ENCODE measurements at places on chromosomes 7 and 10.

- DNase-seq, result no peak
Observed at GRCh38 chr10:79392506-79393176, 45.4 kb downstream of the PPIF start.

DNA sequence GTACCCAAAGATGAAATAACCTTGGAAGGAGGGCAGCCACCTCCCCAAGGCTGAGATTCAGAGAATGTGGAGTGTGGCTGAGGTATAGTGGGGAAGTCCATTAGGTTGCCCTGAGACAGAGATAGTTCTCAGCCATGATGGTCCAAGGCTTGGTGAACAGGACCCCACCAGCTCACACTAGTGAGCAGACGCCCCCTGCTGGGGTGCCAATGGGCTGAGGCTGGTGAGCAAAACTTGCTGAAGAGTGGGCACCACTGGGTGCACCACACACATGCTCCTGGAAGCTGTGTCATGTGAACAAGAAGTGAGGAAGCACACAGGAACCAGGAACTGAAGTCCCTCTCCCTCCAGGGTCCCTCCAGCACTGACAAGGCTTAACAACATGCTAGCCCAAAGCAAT, 8.9 kb downstream of the FBXL13 start:
- peak; percentile 22 for DNase-seq

DNA sequence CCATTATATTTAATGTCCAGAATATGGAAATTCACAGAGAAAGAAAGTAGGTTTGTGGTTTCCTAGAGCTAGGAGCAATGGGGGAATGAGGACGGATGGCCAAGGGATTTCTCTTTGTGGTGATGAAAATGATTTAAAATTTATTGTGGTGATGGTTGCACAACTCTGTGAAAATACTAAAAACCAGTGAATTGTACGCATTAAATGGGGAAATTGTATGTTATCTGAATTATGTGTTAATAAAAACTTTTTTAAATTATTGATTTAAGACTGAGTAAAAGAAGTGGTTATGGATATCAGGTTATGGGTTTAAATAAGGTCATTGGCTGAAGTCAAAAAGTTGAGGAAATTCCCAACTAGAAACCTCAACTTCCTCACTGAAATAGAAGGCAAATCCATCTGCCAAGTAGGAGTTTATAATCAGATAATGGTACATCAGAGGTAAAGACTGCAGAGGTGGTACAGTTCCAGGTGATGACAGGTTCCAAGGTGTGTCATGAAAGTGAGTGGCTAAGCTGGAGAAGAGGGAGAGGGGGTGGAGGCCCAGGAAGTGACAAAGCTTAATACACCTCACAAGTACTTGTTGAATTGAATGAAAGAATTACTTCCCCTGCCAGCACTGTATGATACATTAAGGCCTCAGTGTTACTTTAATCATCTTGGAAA, 68.9 kb upstream of the CCDC71L start:
- no peak for DNase-seq

DNA sequence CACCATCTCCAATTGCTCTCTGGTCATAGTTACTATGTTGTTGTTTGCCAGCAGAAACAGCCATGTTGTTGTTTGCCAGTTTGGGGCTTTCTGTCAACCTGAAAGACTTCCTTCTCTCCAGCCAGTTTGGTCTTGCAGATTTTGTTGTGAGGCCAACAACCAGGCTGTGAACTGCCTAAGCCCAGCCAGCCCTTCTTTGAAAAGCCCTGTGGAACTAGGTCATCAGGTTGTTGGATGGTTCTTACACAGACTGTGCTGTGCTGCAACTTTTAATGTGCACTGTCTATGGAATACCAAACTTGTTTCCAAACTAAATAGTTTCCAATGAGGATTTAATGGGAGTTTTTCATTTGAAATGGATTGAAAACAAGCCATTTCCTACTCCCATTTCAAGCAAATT, 592.7 kb upstream of the GALNT17 start:
- no peak for DNase-seq

DNA sequence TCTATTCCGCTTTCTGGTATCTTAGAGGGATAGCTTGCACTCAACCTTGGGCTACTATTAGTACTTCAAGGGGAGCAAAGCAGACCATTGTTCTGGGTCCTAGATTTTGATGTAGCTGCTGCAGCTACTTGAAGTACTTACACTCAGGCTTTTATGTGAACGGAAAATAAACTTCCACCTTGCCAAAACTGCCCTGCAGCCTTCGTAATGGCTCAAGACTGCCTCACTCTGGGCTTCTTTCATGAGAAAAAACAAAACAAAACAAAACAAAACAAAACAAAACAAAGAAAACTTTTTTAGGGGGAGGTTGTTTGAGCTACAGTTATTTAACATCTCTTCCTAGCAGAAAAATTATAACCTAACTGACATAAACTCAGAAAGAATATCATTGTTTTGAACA, 19.4 kb upstream of the EPHB6 start:
- peak; percentile 44 for DNase-seq

GRCh38 chr7:148746135-148746534, 47.4 kb downstream of the CUL1 start:
- no peak for DNase-seq

DNA sequence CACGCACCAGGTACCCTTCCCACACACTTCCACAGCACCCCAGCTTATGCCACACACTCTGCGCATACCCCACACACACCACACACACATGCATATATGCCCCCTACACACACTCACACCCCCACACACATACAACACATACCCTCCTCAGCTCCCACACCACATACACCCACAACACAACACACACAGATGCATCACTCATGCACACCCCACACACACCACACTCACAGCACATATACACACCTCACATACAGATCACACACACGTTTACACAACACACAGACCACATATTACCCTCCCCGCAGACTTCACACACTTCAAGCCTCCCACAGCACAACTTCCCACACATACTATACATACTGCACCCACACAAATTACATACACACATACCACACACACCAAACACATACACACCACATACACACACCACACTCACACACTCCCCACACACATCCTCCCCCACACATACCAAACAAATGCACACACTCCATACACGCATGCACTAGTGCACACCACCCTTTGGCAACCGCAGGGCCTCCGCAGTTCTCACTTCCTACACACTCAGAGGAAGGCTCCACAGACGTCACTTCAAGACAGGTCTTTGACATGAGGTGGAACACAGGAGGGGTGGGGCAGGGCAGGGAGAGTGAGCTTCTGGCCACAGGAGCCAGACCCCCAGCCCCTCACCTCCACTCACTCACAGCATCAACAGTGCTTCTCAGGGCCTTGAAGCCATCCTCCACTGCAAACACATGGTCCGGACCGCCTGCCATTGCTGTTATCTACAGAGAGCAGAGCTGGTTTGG, 18.5 kb upstream of the ANTXRL start:
- no peak for DNase-seq

DNA sequence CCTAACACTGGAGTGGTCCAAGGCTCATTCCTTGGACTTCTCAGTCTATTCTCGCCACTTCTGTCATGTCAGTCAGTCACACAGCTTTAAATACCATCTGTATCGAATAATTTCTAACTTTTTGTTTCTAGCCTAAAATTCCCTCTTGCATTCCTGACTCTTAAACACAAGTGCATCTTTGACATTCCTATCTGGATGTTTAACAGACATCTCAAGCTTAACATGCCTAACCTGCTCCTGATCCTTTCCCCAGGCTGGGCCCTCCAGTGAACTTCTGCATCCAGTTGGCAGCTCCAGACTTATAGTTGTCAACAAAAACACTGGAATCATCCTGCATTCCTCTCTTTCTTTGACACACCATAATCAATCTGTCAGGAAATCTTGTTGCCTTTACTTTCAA, 4.5 kb upstream of the ABCB4 start:
- no peak for DNase-seq

GRCh38 chr7:34011696-34012095, 106.4 kb downstream of the BMPER start:
- no peak for DNase-seq

DNA sequence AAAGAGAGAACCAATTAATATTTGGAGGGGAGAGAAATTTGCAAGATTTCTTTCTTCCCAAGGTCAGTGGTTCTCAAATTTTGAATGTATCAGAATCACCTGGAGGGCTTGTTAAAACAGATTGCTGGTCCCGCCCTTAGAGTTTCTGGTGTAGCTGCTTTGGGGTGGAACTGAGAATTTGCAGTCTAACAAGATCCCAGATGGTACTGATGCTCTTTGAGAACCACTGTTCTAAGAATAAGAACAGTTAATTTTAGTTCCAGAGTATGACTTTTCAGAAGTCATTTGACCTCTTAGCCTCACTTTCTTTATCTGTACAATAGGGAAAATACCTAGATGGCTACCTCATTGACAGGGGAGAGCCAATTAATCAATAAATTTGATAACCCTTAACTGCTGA, 161.6 kb downstream of the PRKG1 start:
- no peak for DNase-seq

DNA sequence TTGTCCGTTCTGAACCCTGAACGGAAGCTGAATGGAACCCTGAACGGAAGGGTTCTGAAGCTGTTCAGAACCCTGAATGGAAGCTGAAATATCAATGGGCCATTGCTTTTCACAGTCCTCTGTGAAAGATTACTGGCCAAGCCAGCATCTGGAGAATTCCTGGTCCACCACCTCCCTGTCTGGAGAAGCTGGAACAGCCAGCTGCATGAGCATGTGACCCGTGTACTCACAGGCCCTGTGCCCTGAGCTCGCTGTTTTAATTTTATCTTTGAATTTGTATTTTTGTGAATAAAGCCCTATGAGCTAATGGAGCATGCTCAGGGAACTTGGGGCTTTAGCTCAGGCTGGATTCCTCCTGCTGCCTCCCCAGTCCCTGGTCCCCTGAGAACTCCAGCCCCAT, 37.2 kb downstream of the HTRA1 start:
- DNase-seq, result no peak

GRCh38 chr10:95840681-95841080, 67.1 kb upstream of the CC2D2B start:
- no peak for DNase-seq

GRCh38 chr10:104170610-104171254, 48.8 kb downstream of the SFR1 start:
- no peak for DNase-seq

DNA sequence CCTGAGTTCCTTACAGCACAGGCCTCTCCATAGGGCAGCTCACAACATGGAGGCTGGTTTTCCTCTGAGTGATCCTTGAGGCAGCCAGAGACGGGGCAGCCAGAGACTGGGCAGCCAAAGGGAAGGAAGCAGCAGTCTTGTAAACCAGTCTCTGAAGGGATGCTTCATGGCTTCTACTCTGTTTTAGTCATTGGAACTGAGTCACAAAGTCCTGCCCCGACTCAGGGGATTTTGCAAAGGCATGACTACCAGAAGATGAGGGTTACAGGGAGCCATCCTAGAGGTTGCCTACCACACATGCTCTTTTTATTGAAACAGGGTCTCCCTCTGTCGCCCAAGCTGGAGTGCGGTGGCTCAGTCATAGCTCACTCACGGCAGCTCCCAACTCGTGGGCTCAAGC, 44.4 kb upstream of the COMMD3 start:
- DNase-seq, result no peak

DNA sequence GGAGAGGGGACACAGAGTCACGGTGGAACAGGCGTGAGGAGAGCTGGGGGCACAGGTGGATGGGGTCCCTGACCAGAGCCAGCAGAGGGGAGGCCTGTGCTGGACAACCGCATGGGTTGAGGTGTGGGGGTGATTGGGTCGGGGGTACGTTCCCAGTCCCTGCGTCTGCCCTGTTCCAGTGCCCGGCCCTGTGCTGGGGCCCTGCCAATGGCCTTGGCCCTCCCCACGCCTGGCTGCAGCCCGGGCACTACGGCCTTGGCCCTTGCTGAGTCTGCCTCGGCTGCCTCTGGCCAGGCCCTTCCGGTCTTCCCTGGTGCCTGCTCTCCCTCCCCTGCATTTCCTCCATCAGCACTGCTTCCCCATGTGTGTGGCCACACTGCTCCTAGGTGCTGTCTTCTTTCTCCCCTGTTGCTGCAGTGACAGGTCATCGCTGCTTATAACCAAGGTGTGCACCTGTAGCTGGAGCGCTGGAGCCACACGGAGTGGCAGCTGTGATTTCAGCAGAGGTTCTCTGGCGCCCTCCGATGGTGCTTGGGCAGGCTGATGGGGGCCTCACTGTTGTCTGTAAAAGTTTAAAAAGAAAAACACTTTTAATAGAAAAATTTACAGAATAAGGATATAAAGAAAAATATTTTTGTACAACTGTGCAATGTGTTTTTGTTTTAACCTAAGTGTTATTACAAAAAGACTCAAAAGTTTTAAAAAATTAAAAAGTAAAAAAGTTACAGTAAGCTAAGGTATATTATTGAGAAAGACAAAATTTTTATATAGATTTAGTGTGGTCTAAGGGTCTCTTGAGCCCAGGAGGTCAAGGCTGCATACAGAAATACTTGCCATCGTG, 45.2 kb upstream of the BHLHA15 start:
- peak; percentile 57 for DNase-seq

GRCh38 chr10:49053053-49053997, 62.0 kb downstream of the VSTM4 start:
- DNase-seq, result no peak

GRCh38 chr10:102283890-102284289, 38.6 kb downstream of the GBF1 start:
- DNase-seq, result no peak

- no peak for DNase-seq
Observed at GRCh38 chr10:70512149-70512639, 33.6 kb downstream of the PALD1 start.

GRCh38 chr7:135386776-135387175, 123.1 kb downstream of the CNOT4 start:
- DNase-seq, result no peak

GRCh38 chr10:131858583-131859340, 42.0 kb upstream of the PPP2R2D start:
- DNase-seq, result no peak

GRCh38 chr7:21690705-21691104, 147.9 kb downstream of the DNAH11 start:
- no peak for DNase-seq

DNA sequence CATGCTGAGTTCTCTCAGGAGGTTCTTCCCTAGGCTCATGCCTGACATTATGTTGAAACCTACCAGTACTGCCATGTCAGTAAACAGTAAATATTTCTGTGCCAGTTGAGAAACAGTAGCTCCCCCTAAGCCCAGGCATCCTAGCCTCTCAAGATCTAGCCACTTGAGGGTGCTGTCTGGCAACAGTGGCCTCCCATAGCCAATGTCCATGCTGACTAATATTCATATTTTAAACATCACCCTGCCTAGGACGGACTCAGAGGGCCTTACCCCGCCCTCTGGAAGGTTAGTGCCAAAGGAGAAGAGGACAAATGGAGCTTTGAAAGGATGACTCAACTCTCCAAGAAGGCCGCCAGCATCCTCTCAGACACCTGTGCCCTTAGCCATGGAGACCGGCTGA, 7.7 kb downstream of the ACSM6 start:
- no peak for DNase-seq

GRCh38 chr10:89601728-89602361, 43.2 kb downstream of the PANK1 start:
- DNase-seq, result no peak
